ENCODE measurements at places on chromosomes 2 and 18.

- DNase-seq, result no peak
These were observed 45.5 kb upstream of the SLC8A1 start for GRCh38 chr2:40497251-40497859.

DNA sequence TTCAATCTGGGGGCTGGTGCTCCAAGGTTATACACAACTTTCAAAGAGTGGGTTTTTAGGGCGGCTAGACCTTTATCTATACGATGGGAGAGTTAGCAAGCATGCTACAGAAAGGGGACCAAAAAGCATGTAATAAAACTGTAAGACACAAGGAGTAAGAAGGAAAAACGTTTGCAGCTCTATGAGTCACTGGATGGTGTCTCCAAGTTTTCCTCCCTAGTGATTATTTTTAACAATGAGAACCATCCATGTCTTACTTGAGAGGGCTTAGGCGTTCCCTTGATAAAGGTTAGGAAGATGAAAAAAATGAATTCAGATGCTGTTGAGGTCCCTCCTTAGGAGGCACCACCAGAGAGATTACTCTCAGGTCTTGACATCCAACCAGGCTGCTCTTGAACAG, 75.9 kb downstream of the HRH4 start:
- DNase-seq, result no peak

DNA sequence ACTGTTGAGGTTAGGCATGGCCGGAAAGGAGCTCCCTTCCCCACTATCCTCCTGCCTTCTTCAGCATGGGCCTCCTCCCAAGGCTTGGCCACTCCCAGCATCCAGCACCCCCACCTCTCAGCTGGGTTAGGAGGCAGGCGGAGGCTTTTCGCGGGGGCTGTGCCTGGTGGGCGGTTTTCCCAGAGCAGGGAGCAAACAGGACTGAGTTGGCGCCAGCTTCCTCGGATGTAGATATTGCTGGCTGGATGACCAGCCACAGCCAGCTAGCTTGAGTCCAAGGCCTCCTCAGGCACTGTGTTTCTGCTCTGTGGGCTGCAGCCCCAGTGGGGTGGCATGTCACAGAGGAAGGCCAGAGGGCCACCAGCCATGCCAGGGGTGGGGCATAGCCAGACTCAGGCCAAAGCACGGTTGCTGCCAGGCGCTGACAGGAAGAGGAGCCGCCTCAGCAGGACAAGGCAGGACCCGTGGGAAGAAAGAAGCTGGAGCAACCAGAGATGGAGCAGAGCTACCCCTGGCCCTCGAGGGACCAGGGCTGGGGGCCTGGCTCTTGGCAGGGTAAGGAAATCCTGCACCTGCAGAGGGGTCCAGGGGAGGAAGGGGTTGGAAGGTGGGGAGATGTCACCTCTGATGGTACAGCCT, at the start of gene TCF23:
Gene TCF23 (plus strand): TSS at position 204 of the 639 bp plus-strand sequence. CDS start 130 bp downstream, at position 334.
- DNase-seq, result no peak

DNA sequence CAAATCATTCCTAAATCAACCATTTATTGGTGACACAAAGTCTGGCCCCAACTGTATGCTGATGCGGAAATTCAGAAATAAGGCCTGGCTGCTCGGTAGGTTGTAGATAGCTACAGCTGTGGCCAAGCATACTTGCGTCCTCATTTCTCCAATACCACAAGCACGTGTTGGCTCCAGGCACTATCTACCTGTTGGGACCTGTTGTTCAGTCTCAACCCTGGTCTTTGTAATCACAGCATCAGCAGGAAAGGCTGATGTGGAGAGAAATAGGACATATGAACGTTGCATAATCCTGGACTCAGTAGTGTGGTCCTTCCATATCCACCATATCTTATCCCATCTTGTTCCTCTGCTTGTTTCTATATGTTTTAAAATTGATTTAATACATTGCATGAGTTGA, 212.6 kb downstream of the PMAIP1 start:
- no peak for DNase-seq

- no peak for DNase-seq
These were observed 20.2 kb upstream of the DARS1 start for GRCh38 chr2:136005462-136006196.

DNA sequence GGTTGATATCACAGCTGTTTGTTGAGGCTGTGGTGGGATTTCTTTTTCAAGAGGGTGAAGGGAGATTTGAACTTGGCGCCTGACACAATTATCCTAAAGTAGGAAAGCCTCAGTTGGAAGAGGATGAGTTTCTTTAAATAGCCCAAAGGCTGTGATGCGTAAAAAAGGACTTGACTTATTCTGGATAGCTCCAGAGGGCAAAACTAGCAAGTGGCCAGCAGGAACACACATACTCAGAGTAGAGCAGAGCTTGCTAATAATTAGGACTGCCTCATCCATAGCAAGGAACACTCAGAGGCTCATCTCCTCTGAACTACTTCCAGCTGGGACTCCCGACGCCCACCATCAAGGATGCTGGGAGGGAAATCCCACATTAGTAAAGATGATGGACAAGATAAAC, 74.0 kb downstream of the AFF3 start:
- DNase-seq, result no peak

DNA sequence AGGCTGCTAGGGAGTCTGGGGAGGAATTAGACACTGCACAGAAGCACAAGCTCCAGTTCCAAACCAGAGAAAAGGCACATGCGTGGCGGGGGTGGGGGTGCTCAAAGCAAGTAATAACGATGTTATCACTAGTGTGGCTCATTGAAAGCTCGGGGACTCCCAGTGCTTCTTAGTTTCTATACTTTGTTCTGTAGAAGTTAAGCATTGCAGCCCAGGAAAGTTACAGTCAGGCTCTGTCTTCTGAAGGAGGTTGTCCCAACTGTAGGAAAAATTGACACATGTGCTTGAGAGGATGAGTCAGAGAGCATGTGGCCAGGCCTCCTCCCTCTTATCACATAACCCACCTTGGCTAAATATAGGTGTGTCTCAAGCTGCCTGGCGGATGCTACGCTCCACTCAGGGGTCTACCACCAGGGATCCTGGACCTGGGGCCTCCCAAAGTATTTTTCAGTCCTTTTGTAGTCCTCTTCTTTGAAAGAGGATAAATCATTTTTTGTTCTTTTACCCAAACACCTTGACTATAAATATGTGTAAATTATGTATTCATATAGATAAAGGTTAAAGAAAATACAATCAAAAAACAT, 3.8 kb downstream of the GALNT5 start:
- DNase-seq, result no peak

DNA sequence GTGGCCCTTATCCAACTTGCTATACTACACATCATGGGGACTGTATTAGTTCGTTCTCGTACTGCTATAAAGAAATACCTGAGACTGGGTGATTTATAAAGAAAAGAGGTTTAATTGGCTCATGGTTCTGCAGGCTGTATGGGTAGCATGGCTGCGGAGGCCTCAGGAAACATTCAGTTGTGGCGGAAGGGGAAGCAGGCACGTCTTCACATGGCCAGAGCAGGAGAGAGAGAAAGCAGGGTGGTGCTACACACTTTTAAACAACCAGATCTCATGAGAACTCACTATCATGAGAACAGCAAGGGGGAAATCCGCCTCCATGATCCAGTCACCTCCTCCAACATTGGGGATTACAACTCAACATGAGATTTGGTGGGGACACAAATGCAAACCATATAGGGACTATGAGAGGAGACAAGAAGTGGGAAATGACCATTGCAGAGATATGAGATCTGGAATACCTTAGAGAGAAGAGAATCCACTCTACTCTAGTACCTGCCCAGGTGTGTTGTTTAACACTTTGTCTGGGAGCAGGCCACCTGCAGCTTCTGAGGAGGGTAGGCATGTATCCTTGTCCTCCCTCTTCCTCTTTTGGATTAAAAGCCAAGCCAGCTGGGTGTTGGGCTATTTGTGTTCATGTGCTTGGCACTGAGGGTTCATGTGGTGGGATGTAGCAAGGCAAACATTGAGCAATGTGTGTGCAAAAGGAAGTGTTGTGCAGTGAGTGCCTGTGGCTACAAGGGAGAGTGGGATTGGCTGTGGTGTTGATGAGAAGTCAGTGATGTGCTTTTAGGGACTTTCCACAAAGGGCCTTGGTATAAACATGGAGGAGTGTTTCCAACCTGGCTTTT, 22.8 kb downstream of the TTLL4 start:
- no peak for DNase-seq

DNA sequence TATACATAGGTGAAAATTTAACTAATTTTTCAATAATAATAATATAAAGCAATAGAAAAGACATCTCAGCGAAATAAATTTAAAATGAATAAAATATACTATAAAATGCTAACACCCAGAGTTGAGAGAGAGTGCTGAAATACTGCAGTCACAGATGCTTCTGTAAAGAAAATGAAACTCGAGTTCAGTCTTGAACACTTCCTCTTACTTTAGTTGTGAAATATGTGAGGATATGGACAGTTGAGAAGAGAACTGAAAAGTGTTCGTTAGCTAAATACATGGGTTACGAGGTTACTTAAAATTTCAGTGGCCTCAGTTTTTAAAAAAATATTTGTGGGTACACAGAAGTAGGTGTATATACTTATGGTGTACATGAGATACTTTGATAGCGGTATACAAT, 106.8 kb downstream of the DNAH7 start:
- DNase-seq, result no peak

DNA sequence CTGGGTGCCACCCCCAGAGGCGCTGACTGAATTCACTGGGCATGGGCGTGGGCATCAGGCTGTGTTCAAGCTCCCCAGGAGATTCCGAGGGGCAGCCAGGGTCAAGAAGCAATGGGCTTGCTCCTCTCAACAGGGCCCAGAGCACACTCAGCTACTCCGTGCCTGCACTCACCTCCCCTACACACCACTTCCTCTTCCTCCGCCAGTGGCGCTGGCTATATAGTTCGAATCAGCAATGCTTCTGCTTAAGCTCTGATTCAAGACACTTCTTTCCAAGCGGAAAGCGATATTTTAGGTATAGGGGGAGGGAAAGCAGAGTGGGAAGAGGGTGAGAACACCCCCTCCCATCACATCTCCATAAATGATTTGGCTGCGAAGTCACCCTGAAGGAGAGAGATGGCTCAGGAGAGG, 42.1 kb downstream of the CRACDL start:
- DNase-seq, result no peak

GRCh38 chr2:196592331-196592910, 47.1 kb upstream of the CCDC150 start:
- DNase-seq, result no peak

DNA sequence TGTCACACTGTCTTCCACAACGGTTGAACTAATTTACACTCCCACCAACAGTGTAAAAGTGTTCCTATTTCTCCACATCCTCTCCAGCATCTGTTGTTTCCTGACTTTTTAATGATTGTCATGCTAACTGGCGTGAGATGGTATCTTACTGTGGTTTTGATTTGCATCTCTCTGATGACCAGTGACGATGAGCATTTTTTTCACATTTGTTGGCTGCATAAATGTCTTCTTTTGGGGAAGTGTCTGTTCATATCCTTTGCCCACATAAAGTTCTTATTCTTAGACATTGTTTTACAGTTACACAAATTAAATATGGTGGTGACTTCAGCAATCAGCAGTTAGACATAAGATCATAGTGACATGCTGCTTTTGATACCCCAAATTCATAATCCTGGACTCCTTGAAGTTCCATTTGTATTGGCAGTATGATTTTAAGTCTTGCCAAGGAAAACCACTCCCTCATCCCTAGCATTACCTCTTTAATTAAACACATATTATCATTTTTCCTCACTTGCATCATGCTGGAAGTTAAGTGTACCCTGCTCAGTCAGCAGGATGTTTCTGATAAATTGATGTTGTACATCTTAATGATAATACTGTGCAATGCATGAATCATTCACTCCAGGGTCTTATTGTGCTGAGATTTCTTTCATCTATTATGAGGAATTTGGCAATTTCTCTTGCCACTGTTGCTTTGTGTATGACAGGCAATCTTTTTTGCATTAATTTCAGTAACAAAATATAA, 67.6 kb upstream of the STAT1 start:
- no peak for DNase-seq

DNA sequence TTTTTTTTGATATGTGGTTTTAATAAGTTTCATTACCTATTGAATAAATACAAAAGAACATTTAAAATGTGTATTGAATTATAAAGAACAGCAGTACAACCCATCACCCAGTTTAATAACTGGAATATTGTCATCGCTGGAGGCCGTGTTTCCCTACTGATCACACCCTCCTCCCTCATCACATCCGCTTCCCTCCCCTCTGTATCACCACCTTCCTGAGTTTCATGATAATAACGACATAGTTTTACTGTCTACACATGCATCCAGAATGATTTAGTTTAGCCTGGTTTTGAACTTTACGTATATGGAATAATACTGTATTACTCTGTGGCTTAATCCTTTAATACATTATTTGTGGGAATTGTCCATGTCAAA, 2.1 kb downstream of the SERPINB8 start:
- DNase-seq, result no peak

GRCh38 chr2:221385716-221386115, 186.4 kb downstream of the EPHA4 start:
- DNase-seq, result no peak

- no peak for DNase-seq
These were observed 261.0 kb upstream of the CXCR4 start for GRCh38 chr2:136378712-136379595.

GRCh38 chr2:240452462-240453256, 17.2 kb downstream of the GPC1 start:
- DNase-seq, result peak; percentile 62

- DNase-seq, result no peak
These were observed 28.5 kb upstream of the CEP68 start for GRCh38 chr2:65027616-65028244.

DNA sequence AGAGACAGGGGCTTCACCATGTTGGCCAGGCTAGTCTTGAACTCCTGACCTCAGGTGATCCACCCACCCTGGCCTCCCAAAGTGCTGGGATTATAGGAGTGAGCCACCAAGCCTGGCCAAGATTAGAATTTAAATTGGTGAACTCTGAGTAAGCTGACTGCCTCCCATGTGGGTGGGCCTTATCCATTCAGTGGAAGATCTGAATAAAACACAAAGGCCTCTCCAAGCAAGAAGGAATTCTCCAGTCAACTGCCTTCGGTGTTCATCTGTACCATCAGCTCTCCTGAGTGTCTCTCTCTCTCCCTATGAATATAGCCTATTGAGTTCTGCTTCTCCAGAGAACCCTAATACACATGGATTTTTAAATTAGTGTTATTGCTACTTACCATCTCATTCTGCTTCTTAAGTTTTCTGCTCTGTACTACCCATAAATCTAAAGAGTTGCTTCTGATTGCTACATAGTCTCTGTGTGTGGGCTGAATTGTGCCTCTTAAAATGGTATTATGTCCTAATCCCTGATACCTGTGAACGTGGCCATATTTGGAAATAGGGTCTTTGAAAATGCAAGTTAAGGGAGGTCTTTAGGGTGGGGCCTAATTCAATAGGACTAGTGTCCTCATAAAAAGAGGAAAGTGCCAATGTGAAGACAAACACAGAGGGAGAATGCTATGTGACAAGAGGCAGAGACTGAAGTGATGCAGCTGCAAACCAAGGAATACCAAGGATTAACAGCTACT, 36.3 kb downstream of the FBXO11 start:
- no peak for DNase-seq

All from RWPE2 (cell line).